Central memory CD4-positive, alpha-beta T cell (primary cell): ENCODE measurements at places on chromosomes 3 and 15.

- no peak for DNase-seq
Observed at GRCh38 chr3:147379651-147380050, 26.7 kb downstream of the ZIC4 start.

GRCh38 chr3:16478516-16478915 lies 35.0 kb downstream of the RFTN1 start:
- DNase-seq, result no peak

- no peak for DNase-seq
Observed at GRCh38 chr3:174303907-174304560, 555.1 kb upstream of the NAALADL2 start.

- no peak for DNase-seq
Observed at GRCh38 chr3:171810629-171811294, 479 bp upstream of the PLD1 start.

DNA sequence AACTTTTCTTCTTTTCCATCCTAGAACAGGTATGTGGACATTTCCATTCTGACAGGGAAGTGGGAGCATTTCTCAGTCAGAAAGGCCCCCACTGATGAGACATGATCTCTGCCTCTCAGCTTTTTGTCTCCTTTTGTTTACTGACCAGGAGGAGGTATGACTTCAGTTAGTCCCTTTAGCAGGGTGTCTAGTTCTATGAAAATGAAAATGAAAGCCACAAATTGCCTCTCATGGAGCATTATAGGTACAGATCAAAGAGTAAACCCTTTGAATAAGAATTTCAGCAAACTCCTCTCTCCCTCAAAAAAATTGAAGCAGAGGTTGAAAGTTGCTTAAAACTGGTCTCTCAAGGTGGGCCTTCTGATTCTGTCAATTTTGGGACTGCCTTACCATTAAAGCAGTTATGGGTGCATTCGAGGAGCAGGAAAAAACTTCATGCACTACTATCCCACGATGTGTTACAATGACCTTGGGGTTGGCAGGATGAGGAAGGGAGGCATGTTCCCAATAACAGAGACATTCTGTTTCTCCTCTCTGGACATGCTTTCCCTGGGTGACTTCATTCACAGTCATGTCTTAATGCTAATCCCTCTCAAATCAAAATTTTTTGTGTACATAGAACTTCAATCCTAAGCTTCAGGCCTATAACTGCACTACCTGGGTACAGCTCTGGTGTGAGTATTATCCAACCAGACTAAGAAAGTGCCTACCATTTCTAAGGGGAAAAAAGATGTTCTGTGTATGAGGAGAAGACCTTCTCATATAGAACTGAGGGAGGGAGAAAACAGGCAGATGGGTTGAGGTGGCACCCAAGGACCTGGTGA lies 50.6 kb upstream of the TBC1D23 start:
- DNase-seq, result peak; percentile 31

DNA sequence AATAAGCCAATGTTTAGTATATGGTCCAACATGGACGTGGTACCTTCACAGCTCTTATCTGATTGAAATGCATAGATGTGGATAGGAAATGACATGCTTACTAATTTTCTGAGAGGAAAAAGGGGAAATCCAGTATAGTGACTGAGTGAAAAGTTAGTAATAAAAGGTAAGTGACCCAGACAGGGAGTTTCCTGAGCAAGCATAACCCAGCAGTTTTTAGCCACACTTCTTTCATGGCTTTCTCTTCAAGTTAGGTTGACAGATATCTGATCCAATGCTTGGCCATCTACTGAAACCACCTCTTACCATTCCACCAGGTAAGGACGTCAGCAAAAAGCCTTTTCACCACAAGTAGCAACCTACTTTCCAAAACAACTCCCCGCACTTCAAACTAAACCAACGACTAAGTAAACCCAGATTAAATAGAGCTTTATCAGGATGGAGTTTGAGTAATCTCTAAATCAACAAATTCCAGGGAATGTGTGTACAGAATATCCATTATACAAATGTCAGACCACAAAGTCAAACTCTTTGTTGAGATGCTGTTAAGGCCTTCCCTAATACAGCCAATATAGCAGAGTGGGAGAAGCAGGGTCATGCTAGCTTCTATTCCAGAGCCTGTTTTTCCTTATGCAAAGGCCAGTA lies 329.7 kb downstream of the RORA start:
- peak; percentile 79 for DNase-seq

- DNase-seq, result no peak
Observed at GRCh38 chr3:114079761-114080160, 23.2 kb downstream of the QTRT2 start.

GRCh38 chr3:124362455-124362854 lies 367.8 kb upstream of the UMPS start:
- no peak for DNase-seq

DNA sequence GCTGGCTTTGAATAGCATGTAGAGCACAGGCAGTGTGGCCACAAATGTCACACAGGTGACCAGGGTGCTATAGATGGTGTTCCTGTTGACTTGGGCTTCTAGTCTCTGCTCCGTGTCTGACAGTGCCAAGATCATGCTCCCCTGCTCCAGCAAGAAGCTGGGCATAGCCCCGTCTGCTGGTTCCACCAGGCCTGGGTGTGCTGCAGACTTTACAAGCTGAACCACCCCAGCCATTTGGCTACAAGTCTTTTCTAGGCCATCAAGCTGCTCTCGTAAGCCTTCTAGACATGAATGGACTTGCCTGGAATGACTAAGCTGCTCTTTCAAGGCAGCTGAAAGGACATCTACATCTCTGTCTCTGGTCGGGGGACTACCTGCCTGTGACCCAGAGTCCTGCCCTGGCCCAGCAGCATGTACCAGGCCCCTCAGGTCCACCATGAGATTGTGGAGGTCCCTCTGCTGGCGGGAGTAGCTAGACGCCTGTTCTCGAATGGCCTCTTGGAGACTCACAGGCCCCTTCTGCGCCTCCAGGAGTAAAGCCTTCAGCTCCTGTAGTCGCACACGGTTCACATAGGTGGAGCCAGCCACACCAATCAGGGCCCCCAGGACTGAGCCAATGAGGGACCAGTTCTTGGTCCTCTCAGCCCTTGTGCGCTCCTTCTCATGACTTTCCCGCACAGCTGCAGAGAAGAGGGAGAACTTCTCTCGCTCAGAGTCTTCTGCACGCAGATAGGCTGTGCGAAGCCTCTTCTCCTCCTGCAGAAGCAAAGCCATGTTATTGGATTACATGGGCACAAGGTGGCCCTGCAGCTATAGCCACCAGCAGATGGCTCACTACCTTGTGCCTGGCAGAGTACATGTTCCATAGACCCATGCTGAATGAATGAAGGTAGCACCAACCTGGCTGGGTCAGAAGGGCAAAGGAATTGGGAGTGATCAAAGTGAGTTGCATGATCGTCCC lies 2.8 kb upstream of the PLXNB1 start:
- no peak for DNase-seq

- DNase-seq, result no peak
Observed at GRCh38 chr3:110767156-110767555, 304.5 kb upstream of the NECTIN3 start.

DNA sequence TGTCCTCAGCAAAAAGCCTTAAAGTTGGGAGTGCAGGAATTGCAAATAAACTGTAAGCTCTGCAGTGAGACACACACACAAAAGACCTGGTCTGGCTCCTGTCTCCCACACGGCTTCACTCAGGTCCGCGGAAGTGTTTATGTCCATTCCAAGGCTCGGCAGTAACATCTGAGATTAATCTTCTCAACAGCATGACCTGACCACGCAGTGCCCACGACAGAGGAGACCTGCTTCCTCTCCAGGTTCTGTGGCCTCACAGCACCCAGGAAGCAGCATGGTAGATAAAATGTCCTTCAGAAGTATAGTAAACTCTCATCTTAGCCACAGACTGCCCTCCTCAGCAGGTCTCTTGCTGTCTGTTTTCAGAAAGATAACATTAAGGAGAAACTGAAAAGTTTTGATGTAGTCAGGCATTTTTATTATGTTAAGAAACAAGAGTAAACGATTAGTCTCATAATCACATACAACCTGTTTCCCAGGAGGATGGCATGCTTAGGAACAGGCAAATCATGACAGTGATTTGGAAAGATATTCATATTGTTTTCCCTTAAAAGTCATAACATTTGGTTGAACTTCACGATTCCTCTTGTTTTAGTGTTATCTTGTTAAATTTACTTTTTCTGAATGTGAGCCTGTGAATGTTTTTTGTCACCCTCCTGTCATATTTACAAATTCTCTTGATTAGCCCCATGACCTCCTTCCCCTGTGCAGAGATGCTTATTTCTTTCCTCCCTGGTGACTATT lies 34.6 kb downstream of the CD200R1L start:
- DNase-seq, result no peak

DNA sequence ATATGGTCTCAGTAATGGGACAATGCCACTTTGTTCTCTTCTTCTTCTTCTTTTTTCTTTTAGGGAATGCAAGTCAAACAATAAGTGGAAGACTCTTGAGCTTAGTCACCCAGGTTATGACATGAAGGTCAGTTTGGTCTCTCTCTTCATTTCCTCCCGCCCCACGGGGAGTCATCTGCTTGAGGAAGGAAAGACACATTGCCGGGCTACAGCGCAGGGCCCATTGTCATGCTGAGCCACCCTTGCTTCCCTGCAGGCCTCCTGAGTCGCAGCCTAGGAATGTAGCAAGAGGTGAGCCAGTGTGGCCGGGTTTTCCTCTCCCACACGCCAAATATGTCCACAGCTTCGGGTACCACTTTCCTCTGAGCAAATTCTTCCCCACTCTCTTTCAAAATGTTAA lies 47.6 kb downstream of the RAP2B start:
- no peak for DNase-seq

GRCh38 chr3:14152233-14152962 lies 26.0 kb downstream of the XPC start:
- no peak for DNase-seq

GRCh38 chr3:134327594-134327975 lies 46.7 kb downstream of the AMOTL2 start:
- DNase-seq, result no peak

GRCh38 chr15:101313041-101313761 lies 18.2 kb upstream of the SNRPA1 start:
- no peak for DNase-seq

GRCh38 chr3:71244153-71244825 lies 339.2 kb downstream of the FOXP1 start:
- DNase-seq, result no peak

- DNase-seq, result no peak
Observed at GRCh38 chr3:39317571-39318169, 11.8 kb upstream of the CCR8 start.

DNA sequence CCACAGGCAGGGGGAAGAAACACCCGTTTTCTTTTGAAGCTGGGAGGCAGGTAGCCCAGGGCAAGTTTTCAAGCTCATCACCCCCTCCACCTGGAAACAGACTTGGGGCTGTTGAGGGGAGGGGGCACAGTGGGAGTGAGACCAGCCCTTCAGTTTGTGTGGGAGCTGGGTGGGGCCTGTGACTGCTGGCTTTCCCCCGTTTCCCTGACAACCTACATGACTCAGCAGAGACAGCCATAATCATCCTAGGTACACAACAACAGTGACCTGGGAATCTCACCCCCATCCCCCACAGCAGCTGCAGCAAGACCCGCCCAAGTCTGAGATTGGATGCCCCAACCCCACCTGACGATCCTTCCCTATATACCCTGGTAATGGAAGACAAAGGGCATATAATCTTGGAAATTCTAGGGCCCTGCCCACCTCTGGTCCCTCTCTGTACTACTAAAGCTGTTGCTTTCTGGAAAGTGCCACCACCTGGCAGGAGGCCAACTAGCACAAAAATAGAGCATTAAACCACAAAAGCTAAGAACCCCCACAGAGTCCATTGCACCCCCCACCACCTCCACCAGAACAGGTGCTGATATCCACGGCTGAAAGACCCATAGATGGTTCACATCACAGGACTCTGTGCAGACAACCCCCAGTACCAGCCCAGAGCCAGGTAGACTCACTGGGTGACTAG lies 422.2 kb upstream of the SGO1 start:
- DNase-seq, result no peak

- peak; percentile 45 for DNase-seq
Observed at GRCh38 chr3:32952369-32953077, 1.1 kb downstream of the CCR4 start.

DNA sequence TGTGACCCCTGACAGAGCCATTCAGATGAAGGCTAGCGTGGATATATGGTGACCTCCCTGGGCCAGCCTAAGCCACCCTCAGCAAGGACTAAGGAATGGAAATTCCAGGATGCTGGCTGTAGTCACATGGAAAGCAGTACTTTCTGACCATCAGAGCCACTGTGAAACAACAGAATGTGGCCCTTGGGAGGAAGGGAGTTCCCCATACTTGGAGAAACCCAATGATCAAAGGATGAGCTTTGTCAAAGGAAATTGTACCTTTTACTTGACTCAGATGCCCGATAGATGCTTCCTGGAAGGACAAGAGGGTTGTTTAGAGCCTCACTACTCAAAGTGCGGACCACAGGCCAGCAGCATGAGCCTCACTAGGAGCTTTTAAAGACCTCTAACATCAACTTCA lies 484.5 kb upstream of the PROK2 start:
- no peak for DNase-seq

- DNase-seq, result no peak
Observed at GRCh38 chr3:57233799-57234198, 6.3 kb downstream of the APPL1 start.

DNA sequence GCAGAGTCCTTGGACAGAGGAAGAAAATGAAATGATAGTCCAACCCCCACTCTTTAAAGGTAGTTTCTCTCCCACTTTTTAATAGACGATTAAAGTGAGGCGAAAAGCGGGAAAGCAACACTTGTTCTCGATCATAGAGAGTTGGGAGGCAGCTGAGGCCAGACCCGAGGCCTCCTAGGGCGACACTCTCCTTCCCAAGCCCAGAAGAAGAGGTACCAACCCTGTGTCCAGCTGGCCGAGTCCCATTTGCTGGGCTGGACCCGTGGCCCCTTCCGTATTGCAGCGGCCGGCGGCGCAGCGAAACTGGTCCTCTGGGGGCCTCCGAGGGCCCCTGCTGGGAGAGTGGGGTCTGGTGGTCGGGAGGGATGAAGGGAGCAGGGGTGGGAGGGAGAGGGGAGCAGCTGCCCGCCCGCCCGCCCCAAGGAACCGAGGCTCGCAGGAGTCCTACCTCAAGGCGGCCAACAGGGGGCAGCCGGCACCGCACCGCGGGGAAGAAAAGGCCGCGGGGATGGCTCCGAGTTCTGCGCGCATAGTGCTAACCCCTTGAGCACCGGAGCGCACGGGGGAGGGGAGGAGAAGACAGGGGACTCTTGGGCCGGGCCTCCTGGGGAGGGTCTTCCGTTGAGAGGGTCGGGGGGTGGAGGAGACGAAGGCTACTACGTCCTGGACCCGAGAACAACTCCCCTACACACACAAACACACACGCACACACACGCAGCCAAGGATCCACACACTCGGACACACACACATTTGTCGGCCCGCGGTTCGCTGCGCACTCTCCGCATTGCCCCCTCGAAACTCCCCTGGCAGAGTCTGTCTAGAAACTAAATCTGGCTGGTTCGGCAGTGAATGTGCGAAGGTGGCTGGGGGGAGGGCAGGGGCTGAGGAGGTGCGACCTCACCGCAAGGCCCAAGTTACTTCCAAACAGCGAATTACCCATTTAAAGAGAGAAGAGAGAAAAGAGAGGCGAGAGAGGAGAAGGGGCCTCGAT lies 2.0 kb downstream of the WNT5A start:
- DNase-seq, result no peak

- no peak for DNase-seq
Observed at GRCh38 chr3:74501007-74501406, 113.5 kb downstream of the CNTN3 start.

GRCh38 chr3:25962255-25962654 lies 172.4 kb downstream of the OXSM start:
- no peak for DNase-seq

GRCh38 chr15:96381463-96381862 lies 51.0 kb downstream of the NR2F2 start:
- no peak for DNase-seq
